Hematopoietic multipotent progenitor cell (in vitro differentiated cells): ENCODE measurements at places on chromosomes 6 and 20. TPM values are rescaled to one million over a fixed set of nuclear protein-coding genes. Genes with fewer than 3 reads are reported as not detected.
A peak's percentile ranks its signal among the peaks of the same experiment; 100 is the strongest.

GRCh38 chr20:25576783-25577530, 8.4 kb downstream of the NINL start:
- DNase-seq, result no peak

DNA sequence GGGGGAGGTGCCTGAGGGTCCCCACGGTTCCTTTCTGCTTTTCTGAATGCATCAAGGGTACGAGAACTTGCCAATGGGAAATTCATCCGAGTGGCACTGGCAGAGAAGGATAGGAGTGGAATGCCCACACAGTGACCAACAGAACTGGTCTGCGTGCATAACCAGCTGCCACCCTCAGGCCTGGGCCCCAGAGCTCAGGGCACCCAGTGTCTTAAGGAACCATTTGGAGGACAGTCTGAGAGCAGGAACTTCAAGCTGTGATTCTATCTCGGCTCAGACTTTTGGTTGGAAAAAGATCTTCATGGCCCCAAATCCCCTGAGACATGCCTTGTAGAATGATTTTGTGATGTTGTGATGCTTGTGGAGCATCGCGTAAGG, 226.4 kb downstream of the SMOC2 start:
- DNase-seq, result no peak

- no peak for DNase-seq
These were observed 69.5 kb downstream of the LRFN2 start for GRCh38 chr6:40517654-40518053.

DNA sequence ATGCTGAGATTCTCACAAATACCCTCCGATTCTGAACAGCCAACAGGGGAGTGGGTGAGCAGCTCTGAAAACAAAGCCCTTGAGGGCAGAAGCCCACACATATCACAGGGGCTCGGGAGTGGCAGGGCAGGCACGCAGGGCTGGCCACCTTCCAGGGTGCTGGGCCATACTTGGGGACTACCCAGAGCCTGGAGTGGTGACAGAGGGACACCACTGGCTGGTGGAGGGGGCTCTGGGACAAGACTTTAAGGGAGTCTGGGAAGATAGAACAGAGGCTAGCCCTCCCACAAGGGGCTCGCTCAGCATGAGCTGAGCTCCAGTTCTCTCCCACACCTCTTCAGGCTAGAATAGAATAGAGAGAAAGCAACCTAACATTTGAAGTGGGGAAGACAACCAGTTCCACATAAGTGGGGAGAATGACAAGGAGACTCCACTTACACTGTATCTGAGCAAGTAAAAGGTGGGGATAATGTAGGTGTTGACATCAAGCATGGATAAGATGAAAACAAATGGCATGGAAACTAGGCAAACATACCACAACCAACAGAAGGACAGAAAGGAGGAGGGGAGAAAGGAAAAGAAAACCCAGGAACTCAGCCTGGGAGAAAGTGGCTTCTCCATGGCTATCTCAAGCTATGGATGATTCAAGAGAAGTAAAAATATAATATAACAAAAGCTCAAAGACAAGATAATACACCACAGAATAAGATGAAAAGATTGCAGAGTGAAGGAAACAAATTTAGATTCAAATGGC, 7.0 kb downstream of the PPIL1 start:
- DNase-seq, result no peak

- DNase-seq, result no peak
These were observed 1.1 kb downstream of the DPM1 start for GRCh38 chr20:50957276-50957675.

DNA sequence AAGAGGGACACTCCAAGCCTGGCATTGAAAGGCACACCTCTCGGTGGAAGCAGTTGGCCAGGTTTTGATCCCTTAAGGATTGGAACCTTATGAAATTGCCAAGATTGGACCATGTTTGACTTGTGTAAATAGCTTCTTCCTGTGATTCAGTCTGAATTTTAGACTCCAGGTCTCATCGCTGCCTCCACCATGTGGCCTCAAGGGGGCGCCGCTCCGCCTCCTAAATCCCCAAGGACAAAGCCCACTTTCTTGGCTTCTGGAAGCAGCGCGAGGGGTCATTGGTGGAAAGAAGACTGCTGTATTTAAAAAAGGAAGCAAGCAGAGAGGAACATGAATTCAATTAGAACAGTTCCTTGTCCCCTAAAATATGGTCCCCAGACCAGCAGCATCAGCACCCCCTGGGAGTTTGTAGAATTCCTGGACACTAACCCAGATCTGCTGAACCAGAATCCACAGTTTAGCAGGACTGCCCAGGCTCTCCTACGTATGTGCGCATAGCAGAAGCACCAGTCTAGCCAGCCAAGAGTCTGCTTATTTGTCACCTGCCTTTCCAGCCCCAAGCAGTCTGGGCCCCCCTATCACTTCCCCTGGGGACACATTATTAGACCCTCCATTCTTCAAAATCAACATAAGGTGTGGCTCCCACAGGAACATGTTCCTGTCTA, 108.5 kb downstream of the LY86 start:
- DNase-seq, result peak; percentile 89

DNA sequence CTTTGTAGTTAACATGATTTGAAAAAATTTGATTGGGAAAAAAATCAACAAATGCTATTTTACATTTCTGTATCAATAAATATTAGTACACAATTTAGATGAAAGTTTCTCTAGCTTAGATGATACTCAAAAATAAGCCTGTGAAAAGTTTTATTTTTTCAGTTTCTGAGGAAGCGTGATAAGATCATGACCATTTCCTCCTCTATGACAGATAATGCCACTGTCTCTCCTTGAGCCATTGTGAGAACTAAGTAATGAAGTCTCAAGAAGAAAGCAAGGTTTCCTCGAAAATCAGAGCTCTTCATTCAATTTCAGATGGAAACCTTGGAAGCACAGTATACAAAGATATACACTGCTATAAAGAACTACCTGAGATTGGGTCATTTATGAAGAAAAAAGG, 395.0 kb downstream of the HDGFL1 start:
- DNase-seq, result no peak

- no peak for DNase-seq
These were observed 28.0 kb upstream of the CEP85L start for GRCh38 chr6:118679327-118679901.

GRCh38 chr6:46014511-46015118, 1.0 kb downstream of the CLIC5 start:
- no peak for DNase-seq

DNA sequence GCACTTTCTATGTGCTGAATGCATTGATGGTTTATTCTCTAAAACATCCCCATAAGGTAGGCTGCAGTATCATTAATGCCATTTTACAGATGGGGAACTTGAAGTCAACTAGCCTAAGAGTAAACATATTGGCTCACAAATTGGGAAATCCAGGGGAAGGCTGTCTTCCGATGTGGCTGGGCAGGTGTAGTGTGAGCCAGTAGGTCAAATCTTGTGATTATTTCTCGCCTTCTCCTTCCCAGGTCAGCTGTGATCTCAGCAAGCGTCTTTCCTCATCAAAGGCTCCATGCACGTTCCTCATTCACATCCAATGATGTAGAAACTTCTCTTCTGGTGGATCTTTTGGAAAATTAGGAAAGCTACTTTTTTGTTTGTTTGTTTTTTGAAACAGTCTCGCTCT, 94.1 kb upstream of the SHLD1 start:
- no peak for DNase-seq

DNA sequence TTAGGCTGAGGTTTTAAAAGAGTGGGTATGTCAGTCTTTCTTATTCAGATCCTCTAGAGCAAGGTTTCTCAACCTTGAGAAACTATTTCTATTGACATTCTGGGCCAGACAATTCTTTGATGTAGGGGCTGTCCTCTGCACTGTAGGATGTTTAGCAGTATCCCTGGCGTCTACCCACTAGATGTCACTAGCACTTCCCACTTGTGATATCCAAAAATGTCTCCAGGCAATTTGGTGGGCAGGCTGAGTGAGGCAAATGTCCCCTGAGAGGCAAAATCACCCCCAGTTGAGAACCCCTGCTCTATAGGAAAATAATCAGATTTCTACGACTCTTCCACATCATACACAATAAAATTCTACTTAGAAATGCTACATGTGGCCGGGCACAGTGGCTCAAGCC, 7.7 kb upstream of the ZKSCAN8 start:
- no peak for DNase-seq

DNA sequence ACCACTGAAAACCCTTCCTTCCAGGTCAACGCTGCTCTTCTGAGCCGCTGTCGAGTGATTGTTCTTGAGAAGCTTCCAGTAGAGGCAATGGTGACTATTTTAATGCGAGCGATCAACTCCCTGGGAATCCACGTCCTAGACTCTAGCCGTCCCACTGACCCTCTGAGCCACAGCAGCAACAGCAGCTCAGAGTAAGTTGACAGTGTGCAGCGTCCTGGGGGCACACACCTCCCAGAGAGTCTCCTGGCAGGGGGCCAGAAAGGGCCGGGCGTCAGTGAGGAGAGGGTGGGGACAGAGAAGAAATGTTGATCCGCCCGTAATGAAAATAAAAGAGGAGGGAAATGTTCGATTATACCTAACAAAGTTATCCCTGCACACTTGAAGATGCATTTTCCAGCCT, 5.0 kb downstream of the WRNIP1 start:
- peak; percentile 55 for DNase-seq

GRCh38 chr20:15618912-15619311, 954.3 kb downstream of the KIF16B start:
- DNase-seq, result no peak

- DNase-seq, result no peak
These were observed 55.3 kb downstream of the DLL1 start for GRCh38 chr6:170235391-170236125.

GRCh38 chr6:66556936-66557335, 849.9 kb upstream of the EYS start:
- no peak for DNase-seq

- DNase-seq, result no peak
These were observed 2.2 kb downstream of the SMPDL3A start for GRCh38 chr6:122791310-122791679.

DNA sequence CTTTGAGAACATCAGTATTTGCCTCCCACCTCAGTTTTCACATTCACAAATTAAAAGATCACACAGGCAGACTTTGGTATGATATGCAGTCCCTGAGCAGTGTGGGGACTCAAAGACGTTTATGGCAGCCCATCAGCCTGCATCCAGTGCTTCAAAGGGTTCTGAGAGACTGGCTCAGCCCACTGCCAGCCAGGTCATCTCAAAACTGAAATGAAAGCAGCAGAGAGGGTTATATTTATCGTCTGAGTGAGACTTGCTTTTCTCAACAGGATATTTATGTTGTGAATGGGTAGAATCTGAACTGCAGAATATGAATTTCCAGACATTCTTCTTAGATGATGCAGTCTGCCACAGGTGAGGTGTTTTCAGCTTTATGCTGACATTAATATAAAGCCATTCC, 159.8 kb downstream of the NRN1 start:
- no peak for DNase-seq

- DNase-seq, result no peak
These were observed 39.7 kb downstream of the ANKEF1 start for GRCh38 chr20:10074513-10074912.

DNA sequence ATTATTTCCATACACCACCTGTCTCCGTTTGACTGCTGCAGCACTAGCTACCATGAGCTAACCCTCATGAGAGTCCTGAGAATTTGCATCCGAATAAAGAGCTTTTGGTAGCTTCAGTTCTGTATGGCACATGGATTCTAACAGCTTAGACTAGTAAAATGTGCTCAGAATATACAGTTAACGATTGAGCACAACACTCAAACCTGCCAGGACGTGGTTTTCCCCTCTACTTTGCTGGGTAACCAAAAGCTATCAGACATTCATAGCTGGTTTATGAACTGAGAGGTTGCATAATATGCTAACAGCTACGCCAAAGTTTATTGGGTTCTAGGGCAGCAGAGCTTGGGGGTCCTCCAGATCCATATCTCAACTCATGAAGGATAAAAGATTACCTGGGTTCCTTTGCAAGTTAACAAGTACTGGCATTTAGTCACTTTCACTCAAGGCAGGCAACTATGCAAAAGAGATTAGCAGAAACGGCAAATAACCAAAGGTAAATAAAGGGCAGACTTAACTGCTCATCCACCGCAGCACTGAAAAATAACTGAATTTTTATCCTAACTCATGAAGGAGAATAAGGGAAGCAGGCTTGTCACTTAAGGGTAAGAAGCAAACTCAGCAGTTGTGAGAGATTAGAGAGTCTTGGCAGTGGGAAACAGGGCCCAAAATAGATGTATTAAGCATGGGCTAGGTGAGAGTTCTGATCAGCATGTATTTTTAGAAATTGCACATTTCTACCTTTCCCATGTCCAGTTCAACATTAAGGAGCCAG, 29.4 kb downstream of the NUDT3 start:
- DNase-seq, result no peak

DNA sequence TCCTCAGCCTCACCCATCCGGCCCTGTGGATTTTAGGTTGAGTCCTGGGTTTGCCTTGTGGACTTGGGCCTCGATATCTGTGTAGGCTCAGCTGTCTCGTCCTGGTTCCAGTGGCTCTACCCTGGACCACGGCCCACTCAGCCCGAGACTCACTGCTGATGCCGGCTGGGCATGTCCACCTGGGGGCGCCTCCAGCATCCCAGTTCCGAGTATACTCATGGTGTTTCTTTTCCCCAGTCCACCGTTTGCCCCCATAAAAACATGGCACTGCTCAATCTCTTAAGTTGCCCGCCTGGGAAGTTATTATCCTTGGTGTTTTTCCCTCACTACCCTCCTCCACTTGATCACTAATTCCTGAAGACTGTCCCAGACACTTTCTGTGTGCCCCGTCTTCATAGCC, 99.1 kb downstream of the ARID1B start:
- DNase-seq, result no peak

DNA sequence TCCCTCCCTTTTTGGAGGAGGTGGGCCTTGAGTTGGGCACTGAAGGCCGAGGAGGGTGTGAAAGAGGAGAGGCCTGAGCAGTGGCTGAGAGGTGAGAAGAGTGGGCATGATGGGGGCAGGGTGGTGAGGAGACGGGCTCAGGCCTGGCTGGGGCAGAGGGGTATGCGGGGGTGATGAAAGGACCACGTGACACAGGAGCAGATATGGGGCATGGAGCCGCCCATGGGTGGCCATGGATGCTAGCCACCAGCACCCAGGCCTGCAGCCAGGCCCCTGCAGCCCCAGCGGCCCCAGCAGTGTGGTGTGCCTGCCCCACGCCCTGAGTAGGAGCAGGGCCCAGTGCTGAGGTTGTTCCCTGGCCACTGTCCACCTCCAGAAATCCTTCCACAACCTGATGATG, 26.5 kb downstream of the UQCC2 start:
- DNase-seq, result no peak

GRCh38 chr6:167719920-167720319, 106.8 kb upstream of the AFDN start:
- no peak for DNase-seq

- no peak for DNase-seq
These were observed at the start of gene VSX1 for GRCh38 chr20:25081730-25082497. Gene VSX1, minus strand, starts transcription at chr20:25082141. Its CDS starts 45 bp downstream, at chr20:25082096.

The NRN1 gene
- not detected for total RNA-seq

The LPA gene
- total RNA-seq, result not detected

The SOBP gene
- total RNA-seq, result under 0.01 TPM

The UNC5CL gene
- 1.3 TPM for total RNA-seq

The HDAC2 gene
- 43.6 TPM for total RNA-seq

The ACSS1 gene
- total RNA-seq, result 114 TPM

The LY6G5C gene
- 3.5 TPM for total RNA-seq

The BMP5 gene
- total RNA-seq, result not detected

The OVOL2 gene
- not detected for total RNA-seq

The BNIP5 gene
- not detected for total RNA-seq

The SEL1L2 gene
- not detected for total RNA-seq

The NAA20 gene
- 27.5 TPM for total RNA-seq

The ZNF391 gene
- total RNA-seq, result 1.9 TPM

The CST2 gene
- total RNA-seq, result not detected

The PPP2R5D gene
- total RNA-seq, result 42.0 TPM
